ENCODE measurements at places on chromosomes 3 and 15.

DNA sequence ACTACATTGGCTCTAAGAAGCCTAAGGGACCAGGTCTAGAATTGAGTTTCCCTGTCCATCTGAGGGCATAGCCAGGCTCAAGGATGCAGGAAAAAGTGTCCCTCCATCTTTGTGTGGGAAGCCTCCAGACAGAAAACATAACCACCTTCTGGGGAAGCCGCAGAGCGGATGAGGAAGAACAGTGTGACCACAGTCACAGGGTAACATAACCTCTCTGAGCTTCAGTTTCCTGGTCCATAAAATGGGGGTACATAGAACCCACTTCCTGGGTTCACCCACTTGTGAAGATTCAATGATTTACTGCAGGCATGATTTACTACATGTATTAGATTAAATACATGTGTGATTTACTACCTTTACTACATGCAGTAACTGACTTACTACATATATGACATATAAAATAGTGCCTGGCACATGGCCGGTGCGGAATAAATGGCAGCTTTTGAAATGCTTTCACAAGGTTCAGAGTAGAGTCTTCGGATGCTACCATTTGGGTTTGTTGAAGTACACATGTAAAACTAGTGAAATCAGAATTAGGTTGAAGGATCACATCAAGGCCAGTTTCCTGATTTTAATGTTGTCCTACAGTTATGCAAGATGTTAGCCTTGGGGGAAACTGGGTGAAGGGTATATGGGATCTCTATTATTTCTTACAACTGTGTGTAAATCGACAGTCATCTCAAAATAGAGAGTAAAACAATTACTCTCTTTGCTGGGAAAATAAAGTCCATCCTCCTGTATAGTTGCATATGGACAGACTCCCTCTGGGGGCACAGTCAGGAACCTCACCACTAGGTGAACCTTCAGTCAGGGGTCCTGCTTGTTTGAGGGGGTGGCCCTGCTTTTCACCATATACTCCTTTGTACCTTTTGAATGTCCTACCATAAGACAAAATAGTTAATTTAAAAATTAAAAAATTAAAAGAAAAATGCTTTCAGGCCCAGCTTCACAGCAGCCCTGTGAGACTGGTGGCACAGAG, 86.0 kb downstream of the SEMA5B start:
- no peak for DNase-seq

- DNase-seq = no peak
Observed at GRCh38 chr3:78035131-78035641, 995.3 kb downstream of the ROBO2 start.

DNA sequence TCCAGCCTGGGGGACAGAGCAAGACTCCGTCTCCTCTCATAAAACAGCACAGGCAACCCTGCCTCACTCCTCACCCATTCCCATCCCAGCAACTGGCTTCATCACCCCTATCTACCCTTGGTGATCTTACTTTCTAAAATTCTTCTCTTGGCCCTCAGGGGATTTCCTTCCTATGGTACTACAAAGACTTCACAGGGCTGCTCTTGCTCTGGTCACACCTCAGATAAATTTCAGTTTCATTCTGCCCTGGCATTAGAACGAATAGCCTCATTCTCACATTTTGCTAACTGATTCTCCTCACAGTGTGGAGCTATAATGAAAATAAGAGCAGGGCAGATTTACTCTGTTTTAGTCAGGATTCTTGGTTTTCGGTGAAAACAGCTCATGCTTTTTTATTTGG, 22.1 kb upstream of the CRBN start:
- no peak for DNase-seq

- no peak for DNase-seq
Observed at GRCh38 chr3:97350971-97351370, 413.6 kb upstream of the ARL6 start.

GRCh38 chr3:39358333-39358732, 24.8 kb upstream of the SLC25A38 start:
- DNase-seq = no peak

GRCh38 chr3:72171946-72172345, 387.0 kb upstream of the PROK2 start:
- peak; percentile 73 for DNase-seq

GRCh38 chr3:129353589-129353941, 74.9 kb downstream of the EFCAB12 start:
- DNase-seq = no peak

- no peak for DNase-seq
Observed at GRCh38 chr15:60674704-60675395, 195.9 kb upstream of the ICE2 start.

DNA sequence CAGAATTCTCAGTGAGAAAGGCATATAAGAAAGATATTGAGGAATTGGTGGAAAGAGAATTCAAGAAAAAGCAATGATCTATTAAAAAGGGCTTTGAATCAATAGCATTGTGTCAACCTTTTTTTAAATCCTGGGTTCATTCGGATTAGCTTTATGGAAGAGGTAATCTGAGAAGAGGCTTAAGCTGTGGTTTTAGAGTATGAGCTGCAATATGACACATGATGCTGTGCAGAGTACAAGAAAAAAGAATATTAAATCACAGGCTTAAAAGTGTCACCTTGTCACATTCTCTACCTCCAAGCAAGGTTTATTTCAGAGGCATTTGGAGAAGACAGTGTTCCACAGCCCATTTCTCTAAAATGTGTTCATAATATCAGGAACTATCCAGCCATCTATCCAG, 128.9 kb downstream of the RTP4 start:
- DNase-seq = no peak

GRCh38 chr3:43180027-43180426, 74.1 kb upstream of the POMGNT2 start:
- DNase-seq = no peak

GRCh38 chr15:71114066-71114680, 1.1 kb upstream of the THSD4 start:
- DNase-seq = no peak

GRCh38 chr3:69869643-69870042, 129.9 kb upstream of the SAMMSON start:
- DNase-seq = no peak

DNA sequence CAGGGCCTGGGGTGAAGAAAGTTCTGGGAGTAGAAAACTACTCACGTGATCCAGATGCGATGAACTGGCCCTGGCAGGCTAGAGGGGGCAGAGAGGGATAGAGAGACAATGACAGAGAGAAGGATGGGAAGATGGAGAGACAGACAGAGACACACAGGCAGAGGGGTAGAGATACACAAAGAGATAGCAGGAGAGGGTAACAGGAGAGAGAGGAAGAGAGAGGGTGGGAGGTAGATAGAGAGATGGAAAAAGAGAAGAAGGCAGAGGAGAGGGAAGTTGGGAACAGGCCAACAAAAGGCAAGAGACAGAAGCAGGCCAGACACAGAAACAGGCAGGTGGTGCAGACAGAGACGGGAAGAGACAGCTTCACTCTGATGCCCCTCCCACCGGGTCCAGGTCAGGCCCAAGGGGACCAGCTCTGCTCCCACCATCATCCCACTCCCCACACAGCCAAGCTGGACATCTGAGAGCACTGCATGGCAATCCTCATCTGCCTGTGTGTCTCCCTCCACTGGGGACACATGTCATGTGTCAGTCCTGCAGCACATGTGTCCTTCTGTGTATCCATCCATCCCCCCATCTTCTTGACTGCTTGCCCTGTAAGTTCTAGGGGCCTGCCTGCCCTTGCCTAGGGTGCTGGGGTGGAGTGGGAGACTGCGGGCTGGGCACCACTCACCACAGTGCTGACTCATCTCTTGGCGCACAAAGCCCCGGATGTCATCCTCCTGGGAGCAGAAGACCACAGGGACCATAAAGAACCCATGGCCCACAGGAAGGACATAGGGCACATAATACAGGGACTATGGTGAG, 2.2 kb upstream of the UCN2 start:
- no peak for DNase-seq

DNA sequence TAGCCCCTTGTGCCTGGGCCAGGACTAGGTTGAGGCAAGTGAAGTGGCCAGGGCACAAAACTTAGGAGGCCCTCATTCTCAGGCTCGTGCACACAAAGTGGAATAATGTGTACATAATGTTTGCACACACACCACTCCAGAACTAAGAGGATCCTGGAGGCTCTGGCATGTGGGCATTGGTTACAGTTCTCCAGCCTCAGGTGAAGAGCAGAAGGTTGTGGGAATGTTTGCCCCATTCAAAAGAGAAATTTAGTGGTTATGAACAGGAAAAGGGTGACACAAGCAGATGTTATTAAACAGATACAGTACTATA, 31.3 kb downstream of the ASB7 start:
- no peak for DNase-seq

GRCh38 chr15:72992841-72993252, 59.4 kb upstream of the NEO1 start:
- no peak for DNase-seq

GRCh38 chr15:70907784-70908471, 15.3 kb downstream of the LRRC49 start:
- DNase-seq = no peak

DNA sequence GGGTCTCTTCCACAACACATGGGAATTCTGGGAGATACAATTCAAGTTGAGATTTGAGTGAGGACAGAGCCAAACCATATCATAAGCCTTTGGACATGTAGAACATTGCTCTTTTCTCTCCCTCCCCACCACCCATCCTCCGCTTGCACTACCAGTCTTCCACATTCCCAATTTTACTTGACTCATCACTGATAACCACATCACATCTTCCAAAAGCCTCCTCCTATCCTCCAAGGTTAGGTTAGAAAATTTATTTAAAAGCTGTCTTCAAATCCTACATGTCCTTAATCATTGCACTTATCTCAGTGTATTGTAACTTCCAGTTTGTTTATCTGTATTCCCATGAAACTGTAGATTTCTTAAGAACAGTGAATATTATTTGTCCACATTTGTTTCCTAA, 10.4 kb downstream of the ZBED2 start:
- no peak for DNase-seq

GRCh38 chr3:81666502-81667121, 94.8 kb downstream of the GBE1 start:
- peak; percentile 22 for DNase-seq

- no peak for DNase-seq
Observed at GRCh38 chr15:85306946-85307686, 73.3 kb upstream of the AKAP13 start.

- no peak for DNase-seq
Observed at GRCh38 chr15:90564051-90564450, 34.3 kb downstream of the CRTC3 start.

GRCh38 chr3:108838436-108838835, 15.8 kb downstream of the TRAT1 start:
- DNase-seq = no peak

- no peak for DNase-seq
Observed at GRCh38 chr3:101478980-101479379, 34.0 kb downstream of the SENP7 start.

DNA sequence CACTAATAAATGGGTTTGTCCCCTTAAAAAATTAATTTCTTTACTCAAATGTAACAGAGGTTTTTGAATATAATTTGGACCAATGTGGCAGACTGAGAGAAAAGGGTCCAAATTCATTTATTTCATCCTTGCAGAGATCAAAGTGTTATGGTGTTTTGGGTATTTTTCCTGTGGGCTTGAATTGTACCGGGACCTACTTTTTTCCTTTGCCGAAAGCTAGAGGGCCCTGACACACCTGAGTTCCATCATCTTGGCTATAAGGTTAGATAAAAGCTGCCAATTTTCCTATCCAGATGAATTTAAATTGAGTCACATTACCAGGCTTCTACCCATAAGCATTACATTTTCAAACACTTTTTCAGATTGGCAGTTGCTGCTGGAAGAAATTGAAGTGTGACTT, 908 bp downstream of the CCNB2 start:
- DNase-seq = no peak

DNA sequence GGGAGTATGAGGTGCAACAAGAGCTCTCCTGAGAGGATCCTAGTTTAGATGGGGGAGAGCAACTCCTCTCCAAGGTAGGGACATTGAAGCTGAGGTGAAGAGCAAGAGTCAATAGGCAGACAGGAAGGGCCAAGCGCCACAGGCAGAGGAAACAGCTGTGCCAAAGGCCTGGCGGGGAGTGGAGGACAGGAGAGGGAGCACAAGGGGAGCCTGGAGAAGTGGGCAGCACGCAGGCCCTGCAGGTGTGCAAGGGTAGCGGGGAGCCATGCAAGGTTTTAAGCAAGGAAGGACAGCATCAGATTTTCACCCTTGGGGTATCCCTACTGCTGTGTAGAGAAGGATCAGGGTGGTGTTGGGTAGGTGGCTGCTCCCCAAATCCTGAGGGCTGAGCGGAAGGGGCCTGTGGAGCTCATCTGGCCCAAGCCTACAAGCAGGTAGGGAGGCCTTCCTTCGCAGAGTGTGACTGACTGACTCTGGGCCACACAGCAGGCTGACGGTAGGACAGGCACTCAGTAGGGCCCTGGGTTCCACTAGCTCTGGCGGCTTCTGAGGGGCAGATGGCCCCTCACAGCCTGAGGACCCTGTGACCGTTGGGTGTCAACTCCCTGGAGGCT, 13.3 kb downstream of the CHST13 start:
- DNase-seq = no peak

GRCh38 chr3:55320928-55321327, 166.2 kb downstream of the WNT5A start:
- DNase-seq = no peak

GRCh38 chr15:62325597-62325996, 160.5 kb upstream of the C2CD4B start:
- no peak for DNase-seq

DNA sequence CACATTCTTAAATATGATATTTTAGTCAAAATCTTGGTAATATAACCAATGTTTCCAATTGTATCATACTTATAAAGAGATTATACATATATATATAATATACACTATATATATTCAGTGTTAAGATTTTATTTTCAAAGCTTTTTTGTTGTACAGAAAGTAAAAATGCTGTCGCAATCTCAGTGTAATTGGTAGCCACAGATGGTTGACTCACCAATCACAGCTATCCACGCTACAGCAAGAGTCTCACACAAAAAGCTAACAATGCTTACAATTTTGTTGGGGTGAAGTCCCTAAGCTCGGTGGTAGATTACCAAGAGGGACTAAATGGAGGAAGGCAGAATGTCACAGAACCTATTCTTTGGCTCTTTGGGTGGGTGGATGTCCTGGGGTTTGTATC, 16.9 kb upstream of the CFAP161 start:
- DNase-seq = no peak

- no peak for DNase-seq
Observed at GRCh38 chr15:30859091-30859874, 44.4 kb upstream of the FAN1 start.

GRCh38 chr3:22632536-22632935, 570.6 kb upstream of the UBE2E2 start:
- DNase-seq = no peak

GRCh38 chr3:179292450-179292849, 30.4 kb upstream of the ZNF639 start:
- no peak for DNase-seq

Measured in midbrain (tissue), 1 donor.